ENCODE measurements at places on chromosomes 13 and 19.

GRCh38 chr13:25846222-25846984, 205.4 kb downstream of the SHISA2 start:
- no peak for DNase-seq

GRCh38 chr13:80654638-80655249, 313.8 kb upstream of the SPRY2 start:
- DNase-seq: no peak

DNA sequence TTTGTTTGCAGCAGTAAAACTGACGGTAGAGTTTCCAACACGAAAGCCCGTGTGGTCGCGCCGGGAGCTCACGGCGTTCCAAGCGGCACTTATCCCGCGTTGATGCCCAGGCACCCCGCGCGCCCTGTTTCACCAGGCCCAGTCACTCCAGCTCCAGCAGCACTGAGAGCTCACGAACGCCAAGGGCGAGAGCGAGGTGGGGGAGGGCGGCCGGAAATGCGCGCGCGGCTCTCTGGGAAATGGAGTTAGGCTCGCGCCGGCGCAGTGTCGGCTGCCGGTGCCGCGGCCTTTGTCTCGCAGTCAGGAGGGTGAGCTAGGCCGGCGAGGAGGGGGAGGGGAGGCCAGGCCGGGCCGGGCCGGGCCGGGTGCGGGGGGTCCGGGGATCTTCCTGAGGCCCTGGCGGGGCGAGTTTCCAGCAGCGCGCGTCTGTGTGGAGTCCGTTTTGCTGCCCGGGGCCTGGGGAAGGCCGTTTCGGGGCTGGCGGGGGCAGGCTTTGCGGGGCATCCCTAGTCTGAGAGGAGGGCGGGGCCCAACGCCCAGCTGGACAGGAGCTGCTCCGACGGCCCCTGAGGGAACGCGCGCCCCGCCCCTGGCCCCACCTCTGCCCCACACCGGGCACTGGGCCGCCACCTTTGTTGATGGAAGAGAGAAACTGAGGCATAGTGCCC, at the start of gene ZNF135:
TSS of gene ZNF135 (plus strand) at position 280 of the 668 bp plus-strand sequence. CDS start 721 bp downstream, outside the sequence.
- DNase-seq: peak; percentile 18

- DNase-seq: no peak
Measured at GRCh38 chr13:58574791-58575190, 943.2 kb downstream of the PCDH17 start.

GRCh38 chr19:14432791-14433553, at the start of gene PKN1:
Gene PKN1, plus strand, starts transcription at chr19:14433306. Its CDS starts 216 bp downstream, at chr19:14433522.
- no peak for DNase-seq

- no peak for DNase-seq
Measured at GRCh38 chr19:1736927-1737326, 16.4 kb upstream of the ONECUT3 start.

DNA sequence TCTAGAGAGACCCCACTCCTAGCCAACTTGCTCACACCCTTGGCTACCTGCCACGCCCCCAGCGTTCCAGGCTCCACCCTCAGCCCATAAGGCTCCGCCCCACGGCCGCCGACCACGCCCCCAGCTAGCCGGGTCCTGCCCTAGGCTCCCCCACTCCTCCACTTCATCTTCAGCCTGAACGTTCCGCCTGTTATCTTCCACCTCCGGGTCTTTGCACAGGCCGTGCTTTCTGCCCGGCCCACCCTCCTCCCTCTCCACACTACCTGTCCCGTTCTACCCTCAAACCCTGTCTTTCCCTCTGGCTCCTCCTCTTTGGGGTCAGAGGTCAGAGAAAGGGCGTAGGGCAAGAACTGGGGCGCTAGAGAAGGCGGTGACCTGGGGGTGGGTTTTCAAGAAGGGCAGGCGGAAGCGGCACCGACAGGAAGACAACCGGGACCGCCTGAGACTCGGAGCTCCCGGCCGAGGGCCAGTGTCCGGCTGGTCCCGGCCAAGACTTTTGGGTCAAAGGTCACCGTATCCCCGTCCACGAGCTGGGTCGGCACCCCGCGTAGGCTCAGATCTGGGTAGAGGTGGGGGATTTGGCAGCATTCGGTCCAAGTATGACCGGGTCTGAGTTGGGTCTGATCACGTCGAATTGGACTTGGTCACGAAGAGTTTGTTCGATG, 2.2 kb downstream of the PDE4C start:
- DNase-seq: peak; percentile 9

GRCh38 chr19:47377208-47377701, 28.1 kb downstream of the DHX34 start:
- DNase-seq: no peak

DNA sequence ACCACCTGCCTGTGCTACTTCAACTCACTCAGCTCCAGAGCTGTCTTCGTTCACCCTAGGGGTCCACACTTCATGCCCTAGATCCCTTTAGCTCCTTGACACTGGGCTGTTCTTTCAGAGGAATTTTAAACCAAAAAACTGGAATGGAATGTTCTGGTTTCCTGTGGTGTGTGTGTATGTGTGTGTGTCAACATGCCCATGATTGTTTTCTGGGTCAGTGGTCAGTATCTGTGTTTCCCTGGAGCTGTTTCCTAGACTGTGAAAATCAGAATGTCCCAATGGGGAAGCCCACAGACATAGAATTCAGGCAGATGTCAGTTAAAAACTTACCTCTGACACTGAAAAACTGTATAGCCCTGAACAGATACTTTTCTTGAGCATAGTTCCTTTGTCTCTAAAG, 1.3 kb downstream of the PMIS2 start:
- no peak for DNase-seq

DNA sequence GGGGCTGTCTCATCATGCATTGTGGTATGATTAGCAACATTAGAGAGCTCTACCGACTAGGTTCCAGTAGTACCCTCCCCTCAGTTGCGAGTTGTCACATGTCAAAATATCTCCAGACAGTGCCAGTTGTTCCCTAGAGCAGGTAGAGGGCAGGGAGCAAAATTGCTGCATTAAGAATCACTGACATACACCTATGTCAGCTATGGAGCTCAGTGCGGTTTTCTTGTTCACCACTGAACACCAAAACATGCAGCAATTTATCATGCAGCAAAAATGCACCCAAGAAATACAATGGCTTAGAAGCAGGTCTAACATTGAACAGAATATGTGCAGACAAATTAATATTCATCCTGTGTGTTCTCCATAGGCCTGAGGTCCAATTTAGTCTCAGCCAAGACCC, 186.9 kb upstream of the STARD13 start:
- no peak for DNase-seq

- no peak for DNase-seq
Measured at GRCh38 chr19:36847968-36848367, 2.7 kb upstream of the ZNF345 start.

DNA sequence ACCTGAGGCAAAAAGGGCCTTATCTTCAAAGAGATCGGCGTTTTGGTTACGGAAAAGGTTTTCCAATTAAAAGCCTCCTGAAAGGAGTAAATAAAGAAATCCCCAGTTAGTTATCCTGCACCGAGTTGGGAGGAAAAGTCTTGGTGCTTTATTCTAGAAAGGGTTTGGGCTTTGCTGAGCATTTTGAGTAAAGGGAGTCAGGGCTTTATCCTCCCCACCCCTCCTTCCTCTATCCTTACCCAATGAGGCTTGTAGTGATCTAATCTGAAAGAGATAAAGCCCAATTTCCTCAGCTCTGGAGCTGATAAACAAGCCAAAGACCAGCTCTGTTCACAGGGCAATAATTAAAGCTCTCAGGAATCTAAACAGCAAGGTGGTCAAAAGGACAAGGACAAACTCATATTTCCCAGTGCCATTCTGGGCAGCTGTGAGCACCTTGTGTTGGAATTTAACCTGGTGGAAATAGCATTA, 188.9 kb upstream of the TSC22D1 start:
- no peak for DNase-seq

GRCh38 chr13:79445968-79446645, 34.8 kb upstream of the NDFIP2 start:
- peak; percentile 12 for DNase-seq

DNA sequence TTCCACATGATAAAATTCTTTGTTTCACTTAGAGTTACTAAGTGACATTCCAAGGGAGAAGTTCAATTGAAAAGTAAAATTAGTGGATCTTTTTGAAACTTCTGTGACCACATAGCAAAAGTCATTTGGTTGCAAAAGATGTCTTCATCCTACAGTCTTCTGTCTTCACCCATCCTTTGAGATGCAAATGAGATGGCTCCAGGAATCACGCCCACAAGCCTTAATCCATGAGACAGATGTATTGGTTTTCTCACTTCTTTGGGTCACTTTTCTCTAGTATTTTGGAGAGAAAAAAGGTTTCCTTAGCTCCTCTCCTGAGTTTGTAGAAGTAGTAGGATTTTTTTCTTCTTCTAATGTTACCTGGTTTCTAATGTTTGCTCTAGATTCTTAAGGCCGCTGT, 259.5 kb upstream of the SLC10A2 start:
- DNase-seq: no peak

GRCh38 chr19:5048727-5049553, 80.0 kb downstream of the KDM4B start:
- no peak for DNase-seq

GRCh38 chr13:114111577-114111976, 20.8 kb downstream of the RASA3 start:
- DNase-seq: no peak

DNA sequence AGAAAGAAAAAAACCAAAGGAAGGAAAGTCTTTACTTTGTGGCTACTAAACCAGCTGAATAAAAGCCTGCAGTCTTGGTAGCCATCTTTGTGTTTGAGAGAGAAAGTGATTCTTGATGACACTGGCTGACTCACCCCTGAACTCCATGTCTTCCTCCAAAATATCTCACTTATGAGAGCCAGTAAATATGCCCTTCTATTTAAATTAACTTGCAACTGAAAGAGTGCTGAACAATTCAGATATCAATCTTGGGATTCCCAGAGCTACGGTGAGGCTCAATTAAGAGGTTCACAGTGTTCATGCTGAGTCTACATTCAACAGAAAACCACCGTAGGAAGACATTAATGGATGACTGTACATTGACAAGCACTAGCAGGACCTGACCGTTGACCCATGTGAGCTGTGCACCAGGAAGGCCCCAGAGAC, 57.9 kb downstream of the KCTD12 start:
- no peak for DNase-seq

- DNase-seq: no peak
Measured at GRCh38 chr19:13959962-13960862, 7.9 kb downstream of the DCAF15 start.

- no peak for DNase-seq
Measured at GRCh38 chr13:58994077-58994476, 1169.7 kb downstream of the DIAPH3 start.

DNA sequence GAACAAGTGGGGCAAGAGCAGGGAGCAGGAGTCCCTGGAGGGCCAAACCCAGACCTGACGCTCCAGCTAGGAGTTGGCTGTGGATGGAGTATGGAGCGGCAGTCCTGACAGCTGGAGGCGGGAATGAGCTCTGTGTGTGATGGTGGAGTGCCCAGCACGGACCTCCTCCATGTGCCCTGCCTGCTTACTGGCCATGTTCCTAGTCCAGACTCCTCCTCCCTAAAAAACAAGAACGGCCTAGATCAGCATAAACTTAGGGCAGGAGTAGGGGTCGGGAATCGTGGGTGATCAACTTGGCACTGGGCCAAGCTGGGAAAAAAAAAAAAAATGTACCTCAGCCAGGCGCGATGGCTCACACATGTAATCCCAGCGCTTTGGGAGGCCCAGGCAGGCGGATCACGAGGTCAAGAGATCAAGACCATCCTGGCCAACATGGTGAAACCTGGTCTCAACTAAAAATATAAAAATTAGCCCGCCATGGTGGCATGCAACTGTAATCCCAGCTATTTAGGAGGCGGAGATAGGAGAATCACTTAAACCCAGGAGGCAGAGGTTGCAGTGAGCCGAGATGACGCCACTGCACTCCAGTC, 29.5 kb downstream of the LTBP4 start:
- DNase-seq: no peak

DNA sequence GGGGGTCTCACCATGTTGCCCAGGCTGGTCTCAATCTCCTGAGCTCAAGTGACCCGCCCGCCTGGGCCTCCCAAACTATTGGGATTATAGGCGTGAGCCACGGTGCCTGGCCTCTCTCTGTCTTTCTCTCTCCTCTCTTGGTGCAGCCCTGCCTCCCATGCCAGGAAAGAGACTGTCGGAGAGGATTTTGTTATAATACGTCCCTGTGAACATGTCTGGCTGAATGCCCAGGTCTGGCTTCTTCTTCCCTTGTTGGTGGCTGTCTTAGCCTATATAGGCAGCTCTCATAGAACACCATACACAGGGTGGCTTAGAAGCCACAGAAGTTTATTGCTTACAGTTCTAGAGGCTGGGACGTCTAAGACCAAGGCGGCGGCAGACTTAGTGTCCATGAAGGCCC, 46.4 kb downstream of the PEX11G start:
- no peak for DNase-seq

GRCh38 chr19:44592451-44592890, 20.9 kb upstream of the IGSF23 start:
- DNase-seq: no peak

DNA sequence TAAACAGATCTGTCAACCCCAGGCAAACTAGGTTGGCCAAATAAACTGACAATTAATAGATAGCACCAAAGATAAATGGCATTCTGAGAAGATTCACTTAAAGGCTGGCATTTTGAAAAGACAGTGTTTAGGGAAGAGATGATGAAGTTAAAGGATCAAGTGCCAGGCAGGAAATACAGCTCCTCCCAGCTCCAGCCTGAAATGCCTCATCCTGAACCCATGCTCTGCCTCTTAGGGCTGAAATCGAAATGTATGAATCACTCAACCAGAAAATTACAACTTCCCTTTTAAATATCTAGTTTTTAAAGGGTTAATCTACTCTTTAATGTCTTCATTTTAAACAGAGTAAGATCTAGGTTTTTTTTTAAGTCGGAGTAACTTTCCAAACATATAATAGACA, 171.2 kb upstream of the UBL3 start:
- DNase-seq: no peak

DNA sequence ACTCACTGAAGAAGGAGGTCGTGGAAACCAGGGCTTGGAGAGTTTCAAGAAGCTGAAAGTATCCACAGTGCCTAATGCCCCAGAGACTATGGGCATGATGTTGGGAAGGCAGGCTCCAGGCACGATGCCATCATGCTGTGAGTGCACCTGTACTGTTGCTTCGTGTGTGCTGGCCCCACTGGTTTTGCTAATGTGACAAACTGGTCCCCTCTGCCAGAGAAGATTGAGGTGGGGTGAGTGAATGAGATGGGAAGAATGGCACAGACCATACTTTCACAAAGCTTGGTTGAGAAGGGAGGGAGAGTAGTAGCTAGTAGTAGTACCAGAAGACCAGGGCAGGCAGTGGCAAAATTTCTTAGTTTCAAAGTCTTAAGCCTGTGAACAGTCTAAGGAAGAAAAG, 19.0 kb upstream of the POP4 start:
- DNase-seq: no peak

DNA sequence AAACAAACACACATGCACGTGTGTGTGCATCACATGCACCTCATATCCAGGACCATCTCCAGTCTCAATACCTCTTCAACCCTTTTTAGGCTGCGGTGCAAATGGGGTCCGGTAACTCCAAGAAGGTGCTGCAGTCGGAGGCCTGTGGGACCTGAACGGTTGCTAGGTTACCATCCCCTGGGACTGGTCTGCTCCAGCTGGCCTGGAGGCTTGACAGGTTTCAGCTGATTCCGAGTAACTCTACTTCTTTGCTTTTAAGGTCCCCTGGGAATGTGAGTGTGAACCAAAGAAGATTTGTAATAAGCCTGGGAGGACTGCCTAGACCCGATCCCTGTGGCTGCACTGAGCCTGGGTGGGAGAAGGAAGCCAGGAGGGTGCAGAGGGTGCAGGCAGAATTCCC, 117.5 kb downstream of the CCNA1 start:
- no peak for DNase-seq

GRCh38 chr13:66077132-66077689, 1152.9 kb downstream of the PCDH9 start:
- no peak for DNase-seq

GRCh38 chr19:54273821-54274220, 7.1 kb downstream of the LILRB2 start:
- DNase-seq: no peak

- no peak for DNase-seq
Measured at GRCh38 chr19:1396019-1396767, 5.1 kb downstream of the GAMT start.

Measured in stimulated activated naive CD4-positive, alpha-beta T cell (primary cell).